HFFc6 (cell line): ENCODE measurements at places on chromosomes 1 and 21.

DNA sequence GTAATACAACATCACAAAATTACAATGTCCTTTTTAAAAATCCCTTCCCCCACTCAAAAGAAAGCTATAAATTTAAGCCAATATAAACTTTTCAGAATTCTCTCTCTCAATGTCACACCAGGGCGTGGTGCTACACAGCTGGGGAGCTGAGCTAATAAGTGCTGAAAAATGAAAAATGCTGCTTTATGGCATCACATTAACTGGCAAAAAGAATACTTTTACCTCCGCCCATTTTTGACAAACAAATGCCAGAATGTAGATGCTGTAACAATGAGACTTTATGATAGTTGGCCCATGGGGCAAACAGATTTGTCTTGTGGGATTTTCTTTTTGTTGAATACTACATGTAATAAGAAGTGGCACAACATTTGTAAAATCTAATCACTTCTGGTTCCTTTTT, 12.7 kb upstream of the LYPLAL1 start:
- DNase-seq: no peak

DNA sequence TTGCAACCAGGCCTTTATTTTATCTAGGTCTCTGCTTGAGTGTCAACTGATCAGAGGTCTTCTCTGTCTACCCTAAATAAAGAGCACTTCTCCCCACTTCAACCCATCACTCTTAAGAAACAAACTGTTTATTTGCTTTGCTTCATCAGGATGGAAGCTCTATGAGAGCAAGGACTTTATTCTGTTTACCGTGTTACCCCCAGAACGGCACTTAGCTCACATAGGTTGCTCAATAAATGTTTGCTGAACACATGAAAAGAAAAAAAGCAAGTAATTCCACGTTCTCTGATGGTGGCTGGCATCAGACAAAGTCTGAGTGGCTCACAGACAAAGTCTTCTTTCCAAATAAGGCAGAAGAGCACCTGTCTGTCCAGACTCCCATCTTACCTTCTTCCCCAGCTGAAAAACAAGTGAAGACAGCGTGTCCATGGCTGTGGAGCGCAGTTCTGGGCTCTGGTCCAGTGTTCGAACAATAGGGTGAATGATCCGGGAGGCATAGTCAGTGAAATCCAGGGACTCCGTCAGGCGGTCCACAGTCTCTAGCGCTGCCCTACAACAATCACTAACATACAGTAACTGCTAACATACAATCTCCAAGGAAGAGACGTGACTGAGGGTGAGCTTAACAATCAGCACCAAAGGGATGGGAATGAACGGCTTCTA, 22.9 kb downstream of the ANGPTL7 start:
- DNase-seq: no peak

GRCh38 chr1:201988601-201989000, 6.2 kb downstream of the RNPEP start:
- DNase-seq: no peak

GRCh38 chr1:108560874-108561459, 1.1 kb downstream of the EEIG2 start:
- DNase-seq: peak; percentile 53

DNA sequence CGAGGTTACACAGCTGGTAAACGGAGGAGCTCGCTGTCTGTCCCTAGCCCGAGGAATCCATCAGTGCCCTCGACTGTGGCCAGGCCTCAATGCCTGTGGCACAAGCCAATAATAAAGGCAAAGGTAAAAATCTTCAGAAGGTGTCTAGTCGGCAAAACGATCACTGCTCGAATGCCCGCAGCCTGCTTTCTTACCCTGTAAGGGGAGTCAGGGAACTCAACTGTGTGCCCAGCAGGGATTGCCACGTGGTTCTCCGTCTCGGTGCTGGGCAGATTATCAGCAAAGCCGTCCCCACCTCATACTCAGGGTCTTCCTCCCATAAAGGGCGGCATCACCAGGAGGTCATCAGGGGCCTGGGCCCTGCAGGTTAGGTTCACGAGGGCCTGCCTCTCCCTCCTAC, 103.4 kb downstream of the PAX7 start:
- no peak for DNase-seq

GRCh38 chr1:51729824-51730301, 113.0 kb downstream of the OSBPL9 start:
- DNase-seq: no peak

DNA sequence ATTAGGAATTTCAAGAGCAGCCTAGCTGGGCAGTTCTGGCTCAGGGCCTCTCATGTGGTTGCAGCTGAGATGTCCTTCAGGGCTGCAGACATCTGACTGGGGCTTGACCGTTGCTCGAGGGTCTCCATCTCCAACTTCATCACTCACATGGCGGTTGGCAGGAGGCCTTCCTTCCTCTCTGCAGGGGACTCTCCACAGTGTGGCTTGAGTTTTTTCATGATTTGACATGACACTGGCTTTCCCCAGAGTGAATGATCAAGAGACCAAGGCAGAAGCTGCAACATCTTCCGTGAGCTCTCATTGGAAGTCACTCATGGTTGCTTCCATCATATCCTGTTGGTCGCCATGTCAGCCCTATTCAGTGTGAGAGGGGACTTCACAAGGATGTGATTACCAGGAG, 74.6 kb downstream of the RUNX3 start:
- DNase-seq: no peak
